Tongue (tissue), 3 donors: ENCODE measurements at places on chromosomes 6 and 20. TPM values are rescaled to one million over a fixed set of nuclear protein-coding genes. Genes with fewer than 3 reads are reported as not detected.

DNA sequence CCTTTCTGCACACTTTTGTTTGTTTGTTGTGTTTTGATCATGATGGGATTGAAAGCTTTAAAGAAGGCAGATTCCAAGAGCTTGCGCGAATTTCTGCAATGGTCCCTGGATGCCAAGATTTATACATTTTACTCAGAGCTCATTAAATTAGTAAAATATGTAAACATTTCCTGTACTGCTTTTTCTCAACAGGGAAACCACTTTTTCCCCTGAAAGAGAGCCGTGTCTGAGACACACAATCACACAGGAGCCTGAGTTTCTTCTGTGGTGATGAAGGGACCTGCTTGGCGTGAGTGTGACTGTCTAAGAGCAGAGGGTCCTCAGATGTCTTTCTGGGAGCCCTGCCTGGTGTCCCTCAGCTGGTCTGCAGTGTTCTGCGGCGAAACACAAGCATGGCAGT is 12.1 kb upstream of the TAGAP start:
- DNase-seq, result peak; percentile 52

The TULP4 gene
- 475 TPM for total RNA-seq

DNA sequence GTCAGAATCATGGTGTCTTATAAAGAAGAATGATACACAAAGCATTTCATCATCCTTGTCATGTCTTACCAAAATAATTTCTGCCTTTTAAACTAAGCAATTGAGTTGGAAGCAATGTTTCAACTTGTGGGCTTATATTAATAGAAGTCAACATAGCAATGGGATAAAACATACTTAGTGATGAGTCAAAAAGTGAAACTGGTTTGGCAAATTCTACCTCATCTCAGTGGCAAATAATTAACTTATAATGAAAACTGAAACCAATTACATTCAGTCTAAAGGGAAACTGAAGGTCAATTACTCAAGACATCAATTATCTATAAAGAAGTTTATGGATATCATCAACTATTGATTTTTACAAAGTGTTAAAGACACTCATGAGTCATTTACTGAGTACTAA is 463.8 kb downstream of the BMP2 start:
- DNase-seq, result no peak

GRCh38 chr6:160177220-160177619 is 55.6 kb downstream of the SLC22A1 start:
- DNase-seq, result no peak

The C6orf120 gene
- total RNA-seq, result 32.8 TPM

DNA sequence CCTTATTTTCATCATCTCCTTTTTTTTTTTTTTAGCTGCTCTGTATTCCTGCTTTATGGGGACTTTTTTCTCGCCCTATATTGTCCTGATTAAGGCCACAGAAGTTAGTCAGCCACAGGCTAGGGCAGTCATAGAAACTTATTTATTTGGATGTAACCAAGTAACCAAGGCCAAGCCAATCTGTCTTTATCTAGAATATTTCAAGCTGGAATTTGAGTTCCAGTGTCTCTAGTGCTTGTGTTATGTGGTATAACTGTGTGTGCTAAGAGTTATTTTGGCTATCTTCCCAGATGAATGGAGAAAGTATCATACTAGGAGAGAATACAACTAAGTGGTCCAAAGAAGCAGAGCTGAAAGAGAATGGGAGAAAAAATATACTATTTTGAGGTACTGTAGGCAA is 751.5 kb downstream of the CBLN4 start:
- peak; percentile 23 for DNase-seq

- peak; percentile 45 for DNase-seq
These were observed 423.7 kb upstream of the MARCKS start for GRCh38 chr6:113433335-113433991.

DNA sequence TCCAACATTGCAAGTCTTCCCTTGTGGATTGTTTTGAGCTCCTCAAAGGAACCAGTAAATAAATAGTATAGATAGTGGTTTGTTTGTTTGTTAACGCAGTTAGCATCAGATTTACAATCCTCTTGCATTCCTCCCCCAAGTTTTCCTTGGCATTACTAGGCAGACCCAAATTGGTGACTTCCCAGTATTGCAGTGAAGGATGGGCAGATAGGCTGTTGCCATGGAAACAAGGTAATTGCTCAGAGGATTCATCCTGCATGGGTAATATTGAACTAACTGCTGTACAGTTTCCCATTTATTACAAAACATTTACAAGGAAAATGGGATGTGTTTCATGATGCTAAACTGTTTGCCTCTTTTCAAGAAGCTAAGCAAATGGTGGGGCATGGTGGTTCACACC is 477.2 kb downstream of the EPM2A start:
- no peak for DNase-seq

DNA sequence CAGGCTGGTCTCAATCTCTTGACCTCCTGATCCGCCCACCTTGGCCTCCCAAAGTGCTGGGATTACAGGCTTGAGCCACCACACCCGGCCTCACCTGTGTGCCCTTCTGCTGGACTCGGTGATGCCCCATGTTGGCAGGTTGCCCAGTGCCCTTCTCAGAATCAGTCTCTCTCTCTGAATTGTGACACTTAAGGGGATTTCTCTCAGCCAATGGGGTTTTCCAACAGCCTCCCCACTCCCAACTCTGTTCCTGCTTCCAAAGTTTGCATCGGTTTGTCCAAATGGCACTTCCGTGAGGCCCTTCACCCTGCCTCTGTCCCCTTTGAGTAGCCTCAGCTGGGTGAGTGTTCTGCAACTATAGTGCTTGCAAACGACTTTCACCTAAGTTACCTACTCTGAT is 3.1 kb upstream of the MRPS10 start:
- DNase-seq, result no peak

- DNase-seq, result no peak
These were observed 306.0 kb downstream of the TENT5A start for GRCh38 chr6:81446509-81446908.

The RAD21L1 gene
- total RNA-seq, result not detected
